ENCODE measurements at places on chromosomes 11 and 22. TPM values are rescaled to one million over a fixed set of nuclear protein-coding genes. Genes with fewer than 3 reads are reported as not detected.

- DNase-seq, result peak; percentile 92
These were observed 1.5 kb upstream of the KLHDC7B start for GRCh38 chr22:50544078-50544745.

- DNase-seq, result no peak
These were observed 15.4 kb downstream of the GGA1 start for GRCh38 chr22:37624017-37624365.

GRCh38 chr11:58652726-58653280 is 30.3 kb downstream of the CNTF start:
- no peak for DNase-seq

GRCh38 chr22:30033901-30034300 is 46.4 kb upstream of the HORMAD2 start:
- DNase-seq, result no peak

- peak; percentile 81 for DNase-seq
These were observed 55.3 kb downstream of the NFAM1 start for GRCh38 chr22:42376711-42377554.

- DNase-seq, result no peak
These were observed 34.5 kb downstream of the PIK3C2A start for GRCh38 chr11:17173332-17173731.

DNA sequence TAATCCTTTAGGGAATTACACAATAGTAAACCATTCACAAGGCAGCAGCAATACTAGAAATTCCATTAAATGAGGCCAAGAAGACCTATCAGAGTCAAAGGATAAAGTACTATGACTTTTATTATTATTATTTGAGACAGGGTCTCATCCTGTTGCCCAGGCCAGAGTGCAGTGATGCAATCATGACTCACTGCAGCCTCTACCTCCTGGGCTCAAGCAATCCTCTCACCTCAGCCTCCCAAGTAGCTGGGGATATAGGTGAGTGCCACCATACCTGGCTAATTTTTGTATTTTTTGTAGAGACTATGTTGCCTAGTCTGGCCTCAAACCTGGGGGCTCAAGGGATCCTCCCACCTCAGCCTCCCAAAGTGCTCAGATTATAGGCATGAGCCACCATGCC is 51.8 kb downstream of the TTC28 start:
- DNase-seq, result no peak

DNA sequence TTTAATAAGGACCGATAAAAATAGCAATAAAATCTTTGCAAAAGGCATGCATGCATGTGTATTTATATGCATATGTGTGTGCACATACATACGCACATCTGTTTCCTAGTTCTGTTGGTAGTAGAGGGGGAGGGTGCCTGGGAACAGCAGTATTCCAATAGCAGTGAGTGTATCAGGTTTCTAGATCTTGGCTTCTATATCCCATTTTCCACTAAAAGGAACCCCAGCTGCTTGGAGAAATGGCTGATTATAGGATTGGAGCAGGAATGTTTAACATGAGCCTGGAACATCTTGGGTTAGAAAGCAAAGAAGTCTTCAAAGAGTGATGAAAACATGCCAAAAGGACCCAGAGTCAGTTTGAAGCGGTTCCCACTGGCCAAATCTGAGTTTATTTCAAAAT is 21.0 kb downstream of the TNRC6B start:
- DNase-seq, result no peak

- no peak for DNase-seq
These were observed 58.8 kb downstream of the PDGFD start for GRCh38 chr11:104105155-104105554.

DNA sequence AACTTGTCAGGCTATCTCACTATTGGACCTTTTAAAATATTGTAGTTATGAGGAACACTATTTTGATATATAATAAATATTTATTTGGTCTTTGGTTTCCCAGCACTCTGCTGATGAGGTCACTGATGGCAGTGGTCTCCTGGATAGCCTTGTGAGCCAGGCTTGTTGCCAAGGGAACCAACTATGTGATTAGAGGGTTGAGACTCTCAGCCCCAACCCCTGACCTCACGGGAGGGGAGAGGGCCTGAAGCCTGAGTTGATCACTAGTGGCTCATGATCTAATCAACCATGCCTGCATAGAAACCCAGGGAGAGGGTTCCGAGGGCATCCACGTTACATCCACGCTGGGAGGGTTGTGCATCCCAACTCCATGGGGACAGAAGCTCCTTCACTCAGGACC is 10.8 kb downstream of the PANX1 start:
- no peak for DNase-seq

DNA sequence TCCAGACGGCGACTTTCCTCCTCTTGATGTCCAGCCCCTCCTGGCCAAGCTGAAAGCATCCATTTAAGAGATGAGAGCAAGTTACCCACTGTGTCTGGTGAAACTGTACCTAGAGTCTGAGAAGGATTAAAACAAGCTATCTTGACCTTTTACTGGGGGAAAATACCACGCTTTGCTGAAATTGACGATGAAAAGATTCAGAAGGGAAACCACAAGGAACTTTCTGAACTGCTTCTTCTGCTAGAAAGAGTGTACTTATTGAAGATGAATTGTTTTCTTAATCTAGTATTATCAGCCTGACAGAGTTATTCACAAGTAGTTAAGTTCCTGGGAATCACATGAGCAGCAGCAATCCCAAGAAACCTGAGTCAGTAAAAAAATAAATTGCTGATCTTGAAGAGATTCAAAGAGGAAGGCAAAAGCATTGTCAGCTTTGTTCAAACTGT is 13.1 kb upstream of the MS4A6A start:
- DNase-seq, result no peak

Gene APOL6
- 12.4 TPM for total RNA-seq

Gene SMIM38
- 2.8 TPM for total RNA-seq

Gene CNTF
- 3.1 TPM for total RNA-seq

Measured in aorta (tissue), 5 donors.